ENCODE measurements at places on chromosomes 13 and 19.

DNA sequence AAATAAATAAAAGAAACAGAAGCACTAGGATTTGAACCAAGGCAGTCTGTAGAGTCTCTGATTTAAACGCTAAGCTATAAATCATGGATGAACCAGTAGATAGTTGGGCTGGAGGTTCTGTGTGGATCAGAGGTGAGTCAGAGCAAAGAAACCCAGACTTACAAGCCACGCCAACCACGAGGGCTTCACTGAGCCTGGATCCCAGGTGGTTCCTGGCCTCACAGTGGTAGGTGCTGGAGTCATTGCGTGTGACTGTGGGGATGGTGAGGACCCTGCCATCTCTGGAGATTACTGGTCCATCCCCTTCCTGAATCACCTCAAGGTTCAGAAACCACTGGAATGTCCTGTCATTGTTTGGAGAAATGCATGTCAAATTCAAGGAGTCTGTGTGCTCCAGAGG is 19.3 kb upstream of the CEACAM20 start:
- DNase-seq, result no peak

DNA sequence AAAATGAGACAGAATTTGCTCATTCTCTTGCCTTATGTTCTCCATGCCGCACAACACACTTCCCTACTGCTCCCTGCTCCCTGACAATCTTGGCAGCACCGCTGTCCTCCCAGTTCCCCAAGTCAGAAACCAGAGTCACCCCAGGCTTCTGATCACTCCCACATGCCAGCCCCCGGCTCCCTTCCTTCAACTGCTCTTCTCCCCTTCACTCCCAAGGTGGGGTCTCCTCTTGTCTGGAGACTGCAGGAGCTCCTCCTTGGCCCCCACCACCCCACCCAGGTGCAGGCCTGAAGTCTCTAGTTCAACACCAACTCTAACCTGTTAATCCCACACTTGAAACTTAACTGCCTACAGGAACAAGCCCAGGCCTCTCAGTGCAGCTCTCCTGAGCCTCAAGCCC is 16.8 kb upstream of the AKAP8 start:
- DNase-seq, result no peak

GRCh38 chr19:13281567-13282291 is 131.5 kb downstream of the IER2 start:
- DNase-seq, result no peak

GRCh38 chr19:11931051-11931450 is 6.1 kb downstream of the ZNF700 start:
- no peak for DNase-seq

- DNase-seq, result peak; percentile 83
These were observed 1.9 kb downstream of the KLF1 start for GRCh38 chr19:12884926-12885748.
